Activated naive CD4-positive, alpha-beta T cell treated with anti-CD3 and anti-CD28 coated beads for 36 hours (primary cell): ENCODE measurements at places on chromosomes 4 and X.

DNA sequence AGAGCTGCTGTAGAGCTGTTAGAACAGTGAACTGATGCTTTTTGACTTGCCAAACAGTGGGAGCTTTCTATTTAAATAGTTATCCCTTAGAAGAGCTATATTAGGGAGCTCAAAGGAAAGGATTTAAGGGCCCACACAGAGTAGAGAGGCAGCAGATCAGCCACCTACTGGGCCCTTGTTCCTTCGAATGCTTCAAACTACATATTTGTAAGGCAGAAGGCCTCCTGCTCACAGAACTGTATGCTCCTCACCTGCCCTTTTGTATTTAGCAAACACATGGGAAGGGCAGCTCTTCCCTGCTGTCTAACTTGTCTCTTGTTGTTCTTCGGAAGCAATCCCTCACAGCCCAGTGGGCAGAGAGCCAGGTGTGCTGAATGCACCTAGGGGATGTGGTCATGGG, 38.0 kb downstream of the IL1RAPL1 start:
- DNase-seq = no peak

GRCh38 chrX:39156051-39156450, 354.8 kb downstream of the MID1IP1 start:
- DNase-seq = no peak

DNA sequence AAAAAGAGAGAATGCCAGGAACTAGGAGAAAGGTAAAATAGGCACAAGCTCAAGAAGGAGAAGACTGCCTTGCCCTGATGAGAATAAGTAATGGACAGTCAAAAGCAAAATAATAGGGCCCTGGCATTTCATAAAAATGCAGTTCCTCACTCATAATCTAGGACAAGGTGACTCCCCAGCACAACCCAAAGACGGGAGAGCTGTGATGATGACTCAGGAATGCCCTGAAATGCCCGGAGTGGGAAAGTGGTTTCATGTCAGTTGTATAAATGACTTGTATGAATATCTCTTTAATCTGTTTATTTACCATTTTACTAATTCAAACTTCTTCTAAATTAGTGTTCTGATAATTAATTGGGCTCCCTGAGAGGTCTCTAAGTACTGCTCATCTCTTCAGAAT, 28.8 kb upstream of the SETD7 start:
- DNase-seq = no peak

- DNase-seq = no peak
Measured at GRCh38 chr4:119008761-119009160, 120.1 kb downstream of the SYNPO2 start.

- no peak for DNase-seq
Measured at GRCh38 chrX:112867570-112867969, 26.9 kb upstream of the AMOT start.

- no peak for DNase-seq
Measured at GRCh38 chr4:187903106-187903505, 92.5 kb upstream of the ZFP42 start.

DNA sequence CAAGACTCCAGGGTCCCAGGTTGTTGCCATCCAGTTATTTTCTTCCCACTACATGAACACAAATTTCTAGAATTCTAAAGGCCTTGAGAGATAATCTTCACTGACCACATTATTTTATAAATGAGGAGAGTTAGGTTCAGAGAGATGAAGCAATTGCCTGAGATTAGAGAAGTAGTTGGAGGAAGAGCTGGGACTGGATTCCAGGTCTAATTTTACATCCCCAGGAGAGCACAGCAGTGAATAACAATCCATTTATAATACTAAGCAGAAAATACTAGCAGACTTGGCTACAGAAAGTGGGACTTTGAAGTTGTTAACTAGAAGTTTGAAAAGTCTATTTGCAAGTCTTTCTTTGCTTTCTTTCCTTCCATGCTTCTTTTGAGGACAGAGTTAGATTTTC, 231.3 kb upstream of the S100G start:
- DNase-seq = no peak

GRCh38 chr4:153784166-153784699, 4.7 kb downstream of the SFRP2 start:
- DNase-seq = no peak
